ENCODE measurements at places on chromosomes 6 and 20.

GRCh38 chr20:50624351-50625016 is 66.9 kb downstream of the RIPOR3 start:
- no peak for DNase-seq

GRCh38 chr6:101847690-101848089 is 454.2 kb downstream of the GRIK2 start:
- DNase-seq = no peak

DNA sequence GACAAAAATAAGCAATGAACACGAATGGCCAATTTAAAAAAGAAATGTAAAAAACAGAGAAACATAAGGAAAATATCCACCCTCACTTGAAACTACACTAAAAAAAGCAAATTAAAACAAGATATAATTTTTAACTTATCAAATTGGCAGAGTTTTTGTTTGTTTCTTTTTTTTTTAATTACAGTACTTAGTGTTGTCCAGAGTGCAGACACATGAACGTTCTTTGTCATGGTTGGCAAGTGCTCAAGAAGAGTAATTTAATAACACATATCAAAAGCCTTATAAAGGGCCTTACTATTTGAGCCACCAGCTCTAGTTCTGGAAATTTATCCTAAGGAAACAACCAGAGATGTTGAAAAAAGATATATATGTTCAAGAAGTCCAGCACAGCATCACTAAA is 142.3 kb downstream of the ATXN1 start:
- no peak for DNase-seq

- no peak for DNase-seq
These were observed 218.1 kb upstream of the GJE1 start for GRCh38 chr6:141914646-141915045.

DNA sequence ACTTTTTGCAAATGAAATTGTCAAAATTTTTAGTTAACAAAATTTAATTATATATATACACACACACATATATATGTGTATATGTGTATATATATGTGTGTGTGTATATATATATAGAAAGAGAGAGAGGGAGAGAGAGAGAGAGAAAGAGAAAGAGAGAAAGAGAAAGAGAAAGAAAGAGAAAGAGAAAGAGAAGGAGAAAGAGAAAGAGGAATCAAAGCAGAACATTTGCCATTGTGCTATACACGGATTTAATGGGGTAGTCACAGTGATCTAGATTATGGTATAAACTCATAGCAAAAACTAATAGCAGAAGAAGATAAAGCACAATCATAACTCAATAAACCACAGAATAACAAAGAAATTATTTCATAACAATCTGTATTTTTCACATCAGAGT is 126.7 kb downstream of the DST start:
- no peak for DNase-seq

DNA sequence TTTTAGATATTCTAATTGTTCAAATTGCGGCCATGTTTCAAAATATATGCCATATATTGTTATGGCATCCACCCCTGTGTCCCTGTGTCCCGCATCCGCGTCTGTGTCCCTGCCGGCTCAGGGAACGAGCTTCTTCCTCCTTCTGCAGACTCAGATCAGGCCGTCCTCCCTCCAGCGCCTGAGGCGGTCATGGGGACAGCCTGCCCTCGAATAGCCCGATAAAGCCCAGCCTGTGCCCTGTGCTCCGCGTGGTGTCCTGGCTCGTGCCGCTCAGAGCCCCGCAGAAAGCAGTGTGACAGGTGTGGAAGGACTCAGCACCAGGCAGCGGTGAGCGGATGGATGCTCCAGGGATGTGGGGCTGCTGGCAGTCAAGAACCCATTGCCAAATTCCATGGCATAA is 663.4 kb upstream of the DEFB115 start:
- no peak for DNase-seq

DNA sequence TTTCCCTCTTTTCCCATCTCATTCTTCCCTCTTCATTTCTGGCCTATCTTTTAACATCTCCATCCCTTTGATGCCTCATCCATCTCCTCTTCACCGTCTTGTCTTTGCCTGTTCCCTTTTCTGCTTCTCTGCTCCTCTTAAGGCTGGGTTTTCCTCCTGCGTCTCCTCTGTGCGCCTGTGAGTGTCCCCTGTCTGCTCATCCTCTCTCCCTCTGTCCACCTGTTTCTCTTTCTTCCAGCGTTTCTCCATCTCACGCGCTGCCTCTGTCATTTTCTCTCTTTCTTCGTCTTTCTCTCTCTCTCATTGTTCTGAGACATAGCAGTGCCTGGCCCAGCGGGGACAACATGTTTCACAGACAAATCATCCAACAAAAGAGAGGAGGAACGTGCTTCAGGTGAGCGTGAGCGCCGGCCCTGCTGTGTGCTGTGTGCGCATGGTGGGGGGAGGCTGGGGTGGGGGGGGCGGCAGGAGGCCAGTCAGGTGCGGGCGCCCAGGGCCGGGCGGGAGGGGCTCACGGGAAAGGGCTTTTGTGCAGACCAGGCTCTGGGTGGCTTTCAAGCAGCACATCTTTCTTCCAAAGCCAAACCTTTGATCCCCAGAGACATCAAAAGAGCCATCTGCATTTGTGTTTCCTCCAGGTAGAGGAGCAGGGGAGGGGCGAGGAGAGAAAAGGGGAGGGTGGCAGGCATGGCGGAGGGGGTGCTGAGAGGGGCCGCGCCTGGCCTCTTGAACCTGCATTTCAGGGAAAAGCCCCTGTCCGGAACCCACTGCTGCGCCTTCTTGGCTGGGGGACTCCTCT is 121.3 kb downstream of the VEGFA start:
- DNase-seq = no peak

GRCh38 chr6:138267971-138268895 is 49.9 kb upstream of the PBOV1 start:
- no peak for DNase-seq

DNA sequence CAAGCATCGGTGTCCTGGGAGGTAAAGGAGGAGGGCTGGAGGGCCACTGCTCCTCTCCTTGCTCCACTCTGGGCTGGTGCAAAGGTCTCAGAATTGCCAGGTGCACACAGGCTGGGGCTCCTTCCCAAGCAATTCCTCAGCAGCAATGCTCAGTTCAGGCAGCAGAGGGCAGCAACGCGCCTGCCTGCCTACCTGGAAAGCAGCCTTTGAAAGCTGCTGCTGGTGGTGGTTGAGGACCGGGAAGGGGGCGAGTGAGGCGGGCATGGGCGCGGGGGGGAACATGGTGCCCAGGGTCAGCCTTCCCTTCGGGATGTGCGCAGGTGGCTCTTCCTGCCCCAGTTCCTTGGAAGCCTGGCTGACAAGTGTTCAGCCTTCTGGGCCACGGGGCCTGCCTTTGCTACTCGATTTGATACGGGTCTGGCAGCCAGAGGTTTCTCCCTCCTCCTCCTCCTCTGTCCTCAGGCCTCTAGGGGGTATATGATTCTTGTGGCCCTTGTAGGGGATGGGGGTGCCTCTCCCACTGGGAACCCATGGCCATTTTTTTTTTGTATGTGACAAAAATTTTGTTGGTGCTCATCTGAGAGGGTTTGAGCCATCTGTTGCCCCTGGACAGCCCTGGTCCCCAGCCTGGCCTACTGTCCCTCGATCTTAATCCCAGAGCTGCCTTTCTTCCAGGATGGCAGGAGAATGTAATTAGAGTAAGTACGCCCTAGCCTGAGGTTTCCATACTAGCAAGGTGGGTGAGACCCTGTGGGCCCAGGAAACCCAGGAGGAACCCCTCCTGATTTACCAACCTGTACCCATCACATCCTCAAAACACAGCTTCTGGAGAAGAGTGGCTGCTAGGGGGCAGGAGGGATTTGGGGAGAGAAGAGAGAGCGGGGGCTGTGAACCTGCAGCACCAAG is 20.1 kb downstream of the MRPS18A start:
- peak; percentile 76 for DNase-seq

DNA sequence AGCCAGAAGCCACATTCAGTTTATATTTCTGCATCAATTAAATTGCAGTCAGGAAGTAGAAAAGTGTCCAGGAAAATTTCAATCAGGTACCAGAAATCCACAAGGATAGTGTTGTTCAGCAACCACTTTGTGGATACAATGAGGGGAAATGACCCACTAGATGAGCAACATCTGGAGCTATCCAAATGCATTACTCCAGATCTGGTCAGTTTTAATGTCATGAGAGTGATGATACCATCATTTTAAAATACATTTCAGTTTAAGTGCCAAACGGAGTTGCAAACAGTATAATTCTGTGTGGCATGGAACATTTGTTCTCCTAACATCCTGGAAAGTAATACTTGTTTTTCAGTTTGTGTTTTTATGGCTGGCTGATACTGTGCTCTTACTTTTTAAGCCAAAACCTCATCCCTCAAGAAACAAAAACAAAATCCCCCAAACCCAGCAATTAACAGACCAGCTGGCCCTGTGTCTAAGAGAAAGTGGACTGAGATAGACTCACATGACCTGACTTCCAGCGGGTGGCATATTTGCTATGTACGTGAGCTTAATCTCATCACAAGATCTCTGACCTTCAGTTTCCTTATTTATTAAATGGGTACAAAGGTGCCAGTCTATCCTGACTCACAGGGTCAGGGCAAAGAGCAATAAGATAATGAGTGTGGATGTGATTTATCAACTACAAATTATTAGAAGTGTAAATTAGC is 58.8 kb upstream of the CNKSR3 start:
- no peak for DNase-seq

All from M059J (cell line).